ENCODE measurements at places on chromosomes 16 and 17.

DNA sequence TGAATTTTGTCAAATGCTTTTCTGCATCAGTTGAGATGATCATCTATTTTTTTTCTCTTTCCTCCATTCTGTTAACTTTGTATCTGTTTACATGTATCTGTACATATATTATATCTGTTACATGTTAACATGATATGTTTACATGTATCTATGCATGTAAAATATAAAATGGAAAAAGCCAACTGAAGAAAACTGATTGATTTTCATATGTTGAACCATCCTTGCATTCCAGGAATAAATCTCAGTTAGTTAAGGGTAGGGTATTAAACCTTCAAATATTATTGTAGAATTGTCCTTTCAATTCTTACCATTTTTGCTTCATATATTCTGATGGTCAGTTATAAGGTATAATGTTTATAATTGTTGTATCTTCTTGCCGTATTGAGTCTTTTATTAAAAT lies 336.1 kb downstream of the ZFHX3 start:
- DNase-seq = no peak

GRCh38 chr16:87821376-87822107 lies 47.8 kb downstream of the SLC7A5 start:
- no peak for DNase-seq

DNA sequence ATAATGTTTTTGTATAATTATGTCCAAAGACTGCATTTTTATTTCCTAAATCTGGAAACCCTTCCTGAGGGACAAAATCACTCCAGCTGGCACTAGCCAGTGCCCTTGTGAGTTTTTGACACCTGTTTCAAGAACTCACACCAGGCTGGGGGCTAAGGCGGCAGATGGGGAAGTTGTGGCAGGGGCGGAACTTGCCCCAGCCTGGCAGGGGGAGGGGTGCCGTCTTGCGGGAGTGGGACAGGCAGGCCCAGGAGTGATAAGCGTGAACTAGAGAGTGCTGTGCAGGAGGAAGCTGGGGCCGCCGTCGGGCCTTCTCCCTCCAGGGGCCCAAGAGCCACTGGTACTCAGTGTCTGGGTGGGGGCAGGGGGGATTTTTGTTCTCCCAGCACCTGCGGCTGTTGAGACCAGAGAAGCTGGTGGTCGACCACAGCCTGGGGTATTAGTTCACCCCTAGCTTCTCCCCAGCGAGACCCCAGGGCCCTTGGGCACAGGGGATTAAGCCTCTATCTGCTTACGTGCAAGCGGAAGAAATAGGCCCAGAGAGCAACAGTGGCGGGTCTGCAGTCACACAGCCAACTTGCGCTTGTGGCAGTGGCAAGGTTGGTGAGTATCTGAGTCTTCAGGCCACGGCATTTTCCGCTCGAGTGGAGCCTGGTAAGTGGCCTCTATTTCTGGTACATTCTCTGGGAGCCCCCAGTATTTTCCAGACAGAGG lies 40.2 kb upstream of the PLCG2 start:
- no peak for DNase-seq

DNA sequence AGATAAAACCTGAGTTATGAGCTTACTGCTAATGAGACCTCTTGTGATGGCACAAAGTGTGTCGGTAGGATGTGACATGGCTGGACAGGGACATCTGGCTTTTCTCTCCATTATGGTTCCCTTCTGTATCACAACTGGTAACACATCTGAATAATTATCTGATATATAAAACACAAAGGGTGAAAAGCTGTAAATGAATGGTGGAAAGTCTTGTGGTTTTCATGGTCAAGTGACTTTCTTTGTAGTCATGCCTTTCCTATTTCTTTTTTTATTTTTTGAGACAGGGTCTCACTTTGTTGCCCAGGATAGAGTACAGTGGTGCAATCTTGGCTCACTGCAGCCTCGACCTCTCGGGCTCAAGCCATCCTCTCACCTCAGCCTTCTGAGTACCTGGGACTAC lies 35.3 kb upstream of the ZFHX3 start:
- DNase-seq = no peak

GRCh38 chr17:29145289-29146073 lies 34.7 kb downstream of the MYO18A start:
- DNase-seq = no peak

- DNase-seq = no peak
These were observed 53.0 kb upstream of the YPEL2 start for GRCh38 chr17:59278406-59278805.

- no peak for DNase-seq
These were observed 66.8 kb downstream of the SRCIN1 start for GRCh38 chr17:38538906-38539305.

GRCh38 chr17:44386182-44386525 lies 3.3 kb downstream of the ITGA2B start:
- DNase-seq = no peak

GRCh38 chr16:56373003-56373402 lies 52.3 kb downstream of the AMFR start:
- DNase-seq = no peak

- DNase-seq = no peak
These were observed 108.5 kb downstream of the USP22 start for GRCh38 chr17:20934288-20934687.

DNA sequence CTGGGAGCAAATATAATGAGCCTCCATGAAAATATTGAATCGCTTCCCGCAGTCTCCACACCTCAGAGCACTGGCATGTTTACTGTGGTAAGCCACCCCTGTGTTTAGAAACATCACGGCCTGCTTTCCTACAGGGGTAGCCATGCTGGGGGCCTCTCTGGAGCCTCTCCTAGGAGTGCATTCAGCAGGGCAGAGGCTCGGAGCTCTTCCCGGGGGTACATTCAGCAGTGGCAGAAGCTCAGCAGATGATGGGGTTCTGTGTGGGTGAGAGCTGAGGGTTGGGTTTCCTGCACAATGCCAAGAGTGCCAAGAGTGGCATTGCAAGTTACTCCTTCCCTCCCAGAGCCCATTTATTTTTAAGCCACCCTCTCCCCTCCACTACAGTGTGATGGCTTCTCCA lies 386.6 kb downstream of the SEC14L1 start:
- no peak for DNase-seq

DNA sequence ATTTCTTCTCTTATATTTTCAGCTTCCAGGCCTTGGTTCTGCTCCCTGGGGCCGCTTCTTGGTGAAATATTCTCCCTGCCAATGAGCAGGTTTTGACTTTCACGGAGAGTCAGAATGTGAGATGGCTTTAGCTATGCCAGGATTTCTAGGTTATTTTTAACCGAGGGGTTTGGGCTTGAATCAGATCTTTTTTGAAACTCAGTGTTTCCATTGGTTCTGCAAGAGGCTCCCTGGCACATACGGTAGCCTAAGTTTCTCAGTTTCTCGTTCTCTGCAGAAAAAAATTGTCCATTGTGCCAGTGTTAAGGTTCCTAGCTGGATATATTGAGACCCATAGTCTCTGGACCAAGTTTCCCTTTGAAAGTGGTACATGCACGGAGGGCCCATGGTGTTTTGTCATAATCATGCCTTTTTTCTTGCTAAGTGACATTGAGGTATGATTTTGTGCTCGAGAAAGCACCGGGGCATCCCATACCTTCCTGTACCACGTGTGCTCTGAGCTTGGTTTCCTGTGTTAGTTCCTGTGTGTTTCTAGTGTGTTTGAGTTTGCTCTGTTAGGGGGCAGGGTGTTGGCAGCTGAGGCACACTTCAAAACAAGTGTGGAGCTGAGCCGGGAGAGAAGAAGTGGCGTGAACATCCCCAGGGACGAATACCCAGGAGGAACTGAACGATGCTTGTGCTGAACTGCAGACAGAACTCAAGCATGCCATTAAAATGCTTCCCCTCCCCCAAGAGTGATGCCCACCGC lies 127.2 kb downstream of the HS3ST3B1 start:
- no peak for DNase-seq

DNA sequence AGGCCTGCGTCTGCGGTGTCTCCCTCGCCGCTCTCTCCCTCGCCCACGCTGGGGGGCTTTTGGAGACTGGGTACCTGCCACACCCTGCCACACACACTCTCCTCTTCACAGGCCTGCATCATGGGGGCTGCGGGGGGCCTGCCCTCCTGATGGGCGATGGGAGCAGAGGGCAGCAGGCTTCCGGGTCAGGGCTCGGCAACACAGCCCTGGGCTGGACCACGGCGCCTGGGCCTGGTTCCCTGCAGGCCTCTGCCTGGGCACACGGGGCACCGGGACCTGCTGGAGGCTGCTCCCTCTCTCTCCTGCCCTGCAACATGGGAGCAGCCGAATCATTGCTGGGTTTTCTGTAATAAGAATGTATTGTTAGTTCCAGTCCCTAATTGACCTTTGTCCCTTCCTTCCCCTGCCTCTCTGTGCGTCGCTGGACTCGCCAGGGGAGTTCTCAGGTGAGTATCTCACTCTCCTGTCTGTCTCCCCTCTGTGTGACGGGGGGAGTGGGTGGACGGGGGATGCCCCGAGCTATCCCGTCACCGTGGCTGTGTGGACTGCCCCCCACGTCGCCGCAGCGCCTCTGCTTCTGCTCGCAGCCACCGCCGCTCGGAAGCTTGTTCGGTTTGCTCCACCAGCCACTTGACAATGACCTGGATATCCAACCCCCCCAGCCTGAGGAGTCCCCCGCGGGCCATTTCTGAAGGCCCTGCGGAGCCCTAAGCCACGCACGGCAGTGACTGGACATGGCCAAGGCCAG lies 13.5 kb downstream of the NME3 start:
- no peak for DNase-seq
